Small intestine (tissue), 16 donors: ENCODE measurements at places on chromosomes 1 and 21.

- no peak overlapping the region for H3K4me3 ChIP-seq
- H3K27ac ChIP-seq = no peak overlapping the region
- no peaks in the 10 kb centered on the region for H3K36me3 ChIP-seq
- H3K4me1 ChIP-seq = no peaks in the 10 kb centered on the region
- H3K27me3 ChIP-seq = no peaks in the 10 kb centered on the region
These were observed 212.3 kb downstream of the HHIPL2 start for GRCh38 chr1:222335586-222335985.

- H3K4me1 ChIP-seq = no peaks in the 10 kb centered on the region
- no peak overlapping the region for H3K4me3 ChIP-seq
- H3K27ac ChIP-seq = no peak overlapping the region
- H3K36me3 ChIP-seq = no peaks in the 10 kb centered on the region
- no peak for DNase-seq
These were observed 14.8 kb upstream of the FAM163A start for GRCh38 chr1:179728271-179728670.

GRCh38 chr1:30679201-30679975 lies 44.0 kb downstream of the MATN1 start:
- H3K27me3 ChIP-seq = peaks cover 6% of the 10 kb centered on the region
- H3K27ac ChIP-seq = no peak overlapping the region
- H3K4me3 ChIP-seq = no peak overlapping the region
- DNase-seq = no peak
- no peaks in the 10 kb centered on the region for H3K36me3 ChIP-seq
- H3K4me1 ChIP-seq = peaks cover 3% of the 10 kb centered on the region

DNA sequence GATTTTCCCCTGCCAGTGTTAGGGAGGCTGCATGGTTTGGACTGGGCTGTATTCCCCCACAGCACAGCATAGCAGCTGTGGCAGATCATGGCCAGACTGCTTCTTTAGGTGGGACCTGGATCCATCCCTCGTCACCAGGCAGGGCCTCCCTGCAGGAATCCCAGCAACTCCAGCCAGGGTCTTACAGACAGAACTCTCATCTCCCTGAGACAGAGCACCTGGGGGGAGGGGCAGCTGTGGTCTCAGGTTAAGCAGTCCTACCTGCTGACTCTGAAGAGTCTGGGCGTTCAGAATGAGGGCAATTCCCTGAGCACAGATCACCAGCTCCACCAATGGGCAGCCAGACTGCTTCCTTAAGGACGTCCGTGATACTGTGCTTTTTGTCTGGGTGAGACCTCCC lies 47.9 kb upstream of the C1orf115 start:
- no peak for DNase-seq
- H3K27ac ChIP-seq = no peak overlapping the region
- no peaks in the 10 kb centered on the region for H3K27me3 ChIP-seq
- H3K4me1 ChIP-seq = no peaks in the 10 kb centered on the region
- H3K36me3 ChIP-seq = peaks cover 4% of the 10 kb centered on the region

- no peak overlapping the region for H3K27ac ChIP-seq
- DNase-seq = no peak
- no peak overlapping the region for H3K4me3 ChIP-seq
- no peaks in the 10 kb centered on the region for H3K27me3 ChIP-seq
These were observed 7.2 kb upstream of the ACTRT2 start for GRCh38 chr1:3014050-3014440.

DNA sequence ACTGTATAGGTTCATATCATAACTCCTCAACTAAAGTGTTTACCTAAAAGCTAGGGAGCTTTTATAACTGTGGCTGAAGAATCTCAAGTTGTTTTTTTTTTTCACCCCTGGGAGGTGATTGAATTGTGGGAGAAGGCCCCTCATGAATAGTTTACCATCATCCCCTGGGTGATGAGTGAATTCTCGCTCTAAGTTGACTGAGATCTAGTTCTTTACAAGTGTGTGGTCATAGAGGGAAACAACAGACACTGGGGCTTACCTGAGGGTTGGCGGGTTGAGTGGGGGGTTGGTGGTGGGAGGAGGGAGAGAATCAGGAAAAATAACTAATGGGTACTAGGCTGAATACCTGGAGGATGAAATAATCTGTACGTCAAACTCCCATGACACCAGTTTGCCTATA lies 7.9 kb upstream of the ZSCAN20 start:
- H3K36me3 ChIP-seq = no peaks in the 10 kb centered on the region
- no peaks in the 10 kb centered on the region for H3K27me3 ChIP-seq

DNA sequence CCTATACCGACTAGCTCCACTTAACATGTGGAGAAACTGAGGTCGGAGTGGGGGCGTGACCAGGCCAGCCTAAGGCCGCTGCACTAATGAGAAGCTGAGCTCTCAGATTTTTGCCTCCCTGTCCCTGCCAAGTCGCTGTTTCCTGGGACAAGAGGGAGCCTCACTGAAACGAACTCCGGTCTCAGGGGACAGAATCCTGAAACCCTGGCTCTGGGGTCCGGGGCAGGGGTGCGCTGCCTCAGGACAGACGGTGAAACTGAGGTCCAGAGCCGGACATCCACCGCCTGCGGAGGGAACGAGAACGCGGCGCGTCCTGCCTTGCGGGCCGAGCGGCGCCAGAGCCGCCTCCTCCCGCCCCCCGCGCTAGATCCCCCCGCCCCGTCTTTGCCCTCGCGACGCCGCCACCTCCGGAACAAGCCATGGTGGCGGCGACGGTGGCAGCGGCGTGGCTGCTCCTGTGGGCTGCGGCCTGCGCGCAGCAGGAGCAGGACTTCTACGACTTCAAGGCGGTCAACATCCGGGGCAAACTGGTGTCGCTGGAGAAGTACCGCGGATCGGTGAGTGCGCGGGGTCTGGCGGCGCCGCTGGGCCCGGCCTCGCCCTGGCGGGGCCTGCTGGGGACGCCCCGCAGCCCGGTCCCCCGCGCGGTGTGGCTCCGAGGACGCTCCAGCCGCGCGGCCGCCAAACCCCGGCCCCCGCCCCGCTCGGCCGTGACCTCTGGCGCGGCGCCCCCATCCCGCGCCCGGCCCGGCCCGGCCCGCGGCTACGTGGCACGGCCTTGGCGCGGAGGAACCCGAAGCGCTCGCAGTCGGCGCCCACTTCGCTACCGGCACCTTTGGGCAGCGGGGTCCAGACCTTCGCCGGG lies at the start of gene GPX7:
Gene GPX7 (plus strand): TSS at position 381 of the 865 bp plus-strand sequence. CDS start 39 bp downstream, at position 420.
- no peak within 1 kb of the TSS for H3K27ac ChIP-seq
- DNase-seq = peak; percentile 79

GRCh38 chr1:8326265-8326664 lies 8.4 kb downstream of the SLC45A1 start:
- H3K4me3 ChIP-seq = no peak overlapping the region
- no peak for DNase-seq
- H3K27ac ChIP-seq = no peak overlapping the region
- peaks cover 13% of the 10 kb centered on the region for H3K36me3 ChIP-seq

GRCh38 chr1:30444850-30445249 lies 278.5 kb downstream of the MATN1 start:
- no peak for DNase-seq
- no peaks in the 10 kb centered on the region for H3K4me1 ChIP-seq
- no peak overlapping the region for H3K4me3 ChIP-seq
- no peak overlapping the region for H3K27ac ChIP-seq

DNA sequence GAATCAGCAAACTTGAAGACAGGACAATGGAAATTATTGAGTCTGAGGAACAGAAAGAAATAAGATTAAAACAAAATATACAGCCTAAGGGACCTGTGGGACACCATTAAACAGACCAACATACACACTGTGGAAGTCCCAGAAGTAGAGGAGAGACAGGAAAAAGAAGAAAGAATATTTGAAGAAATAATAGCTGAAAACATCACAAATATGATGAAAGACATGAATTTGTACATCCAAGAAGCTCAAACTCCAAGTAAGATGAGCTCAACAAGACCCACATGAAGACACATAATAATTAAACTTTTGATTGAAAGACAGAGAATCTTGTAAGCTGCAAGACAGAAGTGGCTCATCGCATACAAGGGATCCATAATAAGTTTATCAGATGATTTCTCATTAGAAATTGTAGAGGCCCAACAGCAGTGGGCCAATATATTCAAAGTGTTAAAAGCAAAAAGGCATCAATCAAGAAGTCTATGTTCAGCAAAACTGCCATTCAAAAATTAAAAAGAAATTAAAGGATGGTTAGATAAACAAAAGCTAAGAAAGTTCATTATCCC lies 311.3 kb upstream of the ADGRL2 start:
- H3K36me3 ChIP-seq = no peaks in the 10 kb centered on the region
- no peaks in the 10 kb centered on the region for H3K4me1 ChIP-seq
- H3K27me3 ChIP-seq = no peaks in the 10 kb centered on the region
- H3K4me3 ChIP-seq = no peak overlapping the region
- no peak for DNase-seq
